Stimulated activated CD8-positive, alpha-beta memory T cell treated with anti-CD3 and anti-CD28 coated beads, Interleukin-7, amount 100 ng/mL, for 4 hours (primary cell): ENCODE measurements at places on chromosomes 5 and 9.
A peak's percentile ranks its signal among the peaks of the same experiment; 100 is the strongest.

DNA sequence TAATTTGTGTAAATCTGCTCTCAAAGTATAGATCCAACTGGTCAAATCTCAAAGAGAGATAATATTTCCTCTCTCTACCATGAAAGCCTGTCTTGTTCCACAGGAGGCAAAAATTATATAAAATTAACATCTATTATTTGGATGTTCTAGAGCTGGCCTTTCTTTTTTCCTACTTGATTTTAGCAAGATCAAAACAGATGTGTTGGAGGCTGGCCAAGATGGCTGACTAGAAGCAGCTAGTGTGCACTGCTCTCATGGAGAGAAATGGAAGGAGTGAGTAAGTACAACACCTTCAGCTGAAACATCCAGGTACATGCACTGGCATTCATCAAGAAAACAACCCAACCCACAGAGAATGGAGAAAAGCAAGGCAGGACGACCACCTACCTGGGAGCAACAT, 298.6 kb upstream of the SLC24A2 start:
- DNase-seq: no peak

- no peak for DNase-seq
These were observed 113.9 kb upstream of the FBXL7 start for GRCh38 chr5:15386122-15386521.

GRCh38 chr9:27586304-27586703, 13.0 kb upstream of the C9orf72 start:
- DNase-seq: no peak

GRCh38 chr5:171970826-171971225, 35.6 kb downstream of the FBXW11 start:
- no peak for DNase-seq

GRCh38 chr9:108919517-108919916, 14.4 kb downstream of the ELP1 start:
- no peak for DNase-seq

GRCh38 chr5:57764479-57765089, 282.0 kb upstream of the ACTBL2 start:
- no peak for DNase-seq

DNA sequence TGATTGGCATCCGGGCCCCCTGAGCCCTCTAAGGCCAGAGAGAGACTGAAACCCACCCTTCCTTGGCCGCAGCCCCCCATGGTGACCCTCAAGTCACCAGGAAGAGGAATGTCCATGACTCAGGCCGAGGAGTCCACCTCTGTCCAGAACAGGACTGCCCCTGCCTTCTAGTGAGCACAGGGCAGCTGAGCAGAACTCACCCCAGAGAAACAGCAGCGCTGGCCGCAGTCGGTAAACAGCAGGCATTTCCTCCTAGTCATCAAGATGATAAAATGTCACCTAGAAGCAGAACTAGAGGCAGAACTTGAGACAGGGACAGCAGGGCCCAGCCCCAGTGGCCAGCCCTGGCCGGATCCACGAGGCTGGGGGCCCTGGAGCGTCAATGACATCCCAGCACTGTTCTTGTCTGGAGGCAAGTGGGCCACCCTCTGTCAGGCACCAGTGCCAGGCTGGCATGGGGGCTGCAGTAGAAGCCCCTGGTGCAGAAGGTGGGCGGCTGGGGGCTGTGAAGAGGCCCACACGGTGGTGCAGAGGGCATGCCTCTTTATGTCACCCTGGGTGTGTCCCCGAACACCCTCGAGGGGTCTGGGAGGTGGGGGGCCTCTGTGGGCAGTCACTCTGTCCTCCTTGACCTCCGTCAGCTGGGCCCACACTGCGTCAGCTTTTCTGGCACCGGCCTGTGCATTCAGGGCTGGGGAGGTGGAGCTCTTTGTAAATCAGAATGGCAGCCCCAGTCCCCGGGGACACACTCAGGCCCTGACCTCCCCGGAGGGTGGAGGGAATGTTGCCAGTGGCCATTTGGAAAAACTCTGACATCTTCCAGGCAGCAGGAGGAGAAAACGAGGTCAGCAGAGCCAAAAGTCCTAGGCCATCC, 83.0 kb downstream of the NTNG2 start:
- no peak for DNase-seq

GRCh38 chr5:100043475-100043874, 491.7 kb upstream of the FAM174A start:
- no peak for DNase-seq

- no peak for DNase-seq
These were observed 8.0 kb downstream of the KLF9 start for GRCh38 chr9:70406434-70406862.

GRCh38 chr5:9544056-9544455, 1.8 kb downstream of the SEMA5A start:
- DNase-seq: no peak

DNA sequence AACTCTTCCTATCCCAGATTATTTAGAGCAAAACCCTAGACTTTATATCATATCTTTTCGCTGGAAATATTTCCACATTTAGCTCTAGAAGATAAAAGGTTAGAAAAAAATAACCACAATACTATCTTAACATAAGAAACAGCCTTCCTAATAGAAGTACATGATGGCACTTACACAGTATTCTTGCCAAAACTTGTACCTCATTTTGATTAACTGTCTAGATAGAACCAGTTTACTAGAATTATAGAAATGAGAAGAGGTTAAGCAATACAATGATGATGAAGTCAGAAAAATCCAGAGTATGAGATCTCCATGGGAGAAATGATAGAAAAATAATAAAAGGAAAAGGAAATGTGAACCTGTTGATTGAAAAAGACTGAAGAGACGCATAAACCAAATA, 63.1 kb downstream of the SLC12A2 start:
- DNase-seq: no peak

- no peak for DNase-seq
These were observed 89.3 kb downstream of the COL5A1 start for GRCh38 chr9:134730761-134731496.

DNA sequence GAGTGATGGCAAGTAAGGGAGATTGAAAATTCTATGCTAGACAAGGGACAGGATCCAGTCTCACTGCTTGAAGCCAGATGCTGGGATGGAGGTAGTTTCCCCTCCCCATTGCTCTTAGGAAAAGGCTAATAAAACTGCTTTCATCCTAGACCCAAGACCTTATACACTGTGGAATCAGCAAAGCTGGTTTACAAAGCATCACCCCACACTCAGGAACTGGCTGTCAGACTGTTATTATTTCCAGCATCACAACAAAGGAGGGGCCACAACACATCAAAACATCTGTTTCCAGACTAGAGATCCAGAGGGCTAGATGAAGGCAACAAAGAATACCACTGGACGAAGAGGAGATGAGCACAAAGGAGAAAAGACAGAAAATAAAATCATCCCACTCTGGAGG, 364.6 kb upstream of the PTGER4 start:
- no peak for DNase-seq

- no peak for DNase-seq
These were observed 1.4 kb upstream of the LARP1 start for GRCh38 chr5:154753792-154754191.

DNA sequence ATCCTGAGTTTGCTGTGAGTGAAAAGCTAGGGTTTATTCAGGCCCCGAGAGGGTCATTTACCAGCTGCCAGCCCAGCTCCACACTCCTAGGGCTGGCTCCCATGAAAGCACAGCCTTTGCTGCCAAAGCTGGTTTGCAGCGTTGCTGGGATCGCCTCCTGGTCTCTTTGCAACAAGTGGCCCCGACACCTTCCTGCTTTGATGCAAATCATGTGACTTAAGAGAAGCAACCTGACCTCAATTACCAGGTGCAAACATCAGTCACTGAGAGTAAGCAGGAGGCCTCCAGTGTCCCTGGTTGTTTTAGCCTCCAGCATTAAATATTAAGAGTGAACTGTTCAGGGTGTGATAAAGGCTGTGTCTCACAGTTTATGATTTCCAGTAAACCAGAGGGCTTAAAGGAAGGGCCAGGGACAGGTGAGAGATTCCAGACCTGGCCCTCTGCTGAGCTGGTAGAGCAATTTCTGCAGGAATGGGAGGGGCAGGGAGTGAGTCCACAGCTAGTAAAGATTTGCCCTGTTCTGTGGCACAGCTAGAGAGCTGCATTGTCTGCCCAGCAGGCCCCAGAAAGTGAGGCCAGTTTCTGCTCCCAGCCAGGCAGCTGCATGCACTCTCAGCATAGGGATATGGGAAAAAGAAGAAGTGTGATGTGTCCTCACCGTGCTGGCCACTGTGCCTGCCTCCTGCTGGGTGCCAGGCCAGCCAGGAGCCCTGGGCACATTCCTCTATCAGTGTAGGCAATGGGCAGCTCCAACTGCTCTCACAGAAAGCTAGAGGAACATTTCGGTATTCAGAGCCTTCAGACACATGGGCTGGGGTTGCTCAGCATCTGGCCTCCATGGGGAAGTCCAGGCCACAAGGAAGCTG, 58.0 kb downstream of the SLC22A5 start:
- DNase-seq: peak; percentile 49

GRCh38 chr9:5892456-5893133, 1.9 kb downstream of the MLANA start:
- no peak for DNase-seq

DNA sequence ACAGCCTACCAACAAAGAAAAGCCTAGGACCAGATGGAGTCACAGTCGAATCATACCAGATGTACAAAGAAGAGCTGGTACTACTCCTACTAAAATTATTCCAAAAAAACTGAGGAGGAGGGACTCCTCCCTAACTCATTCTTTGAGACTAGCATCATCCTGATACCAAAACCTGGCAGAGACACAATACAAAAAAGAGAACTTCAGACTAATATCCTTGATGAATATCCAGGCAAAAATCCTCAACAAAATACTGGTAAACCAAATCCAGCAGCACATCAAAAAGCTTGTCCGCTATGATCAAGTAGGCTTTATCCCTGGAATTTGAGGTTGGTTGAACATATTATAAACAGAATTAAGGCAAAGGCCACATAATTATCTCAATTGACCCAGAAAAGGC, 900.4 kb upstream of the ARRDC3 start:
- no peak for DNase-seq

- DNase-seq: no peak
These were observed 5.1 kb downstream of the FLT4 start for GRCh38 chr5:180644129-180644824.

- DNase-seq: no peak
These were observed 59.1 kb upstream of the FBN2 start for GRCh38 chr5:128597156-128597555.

DNA sequence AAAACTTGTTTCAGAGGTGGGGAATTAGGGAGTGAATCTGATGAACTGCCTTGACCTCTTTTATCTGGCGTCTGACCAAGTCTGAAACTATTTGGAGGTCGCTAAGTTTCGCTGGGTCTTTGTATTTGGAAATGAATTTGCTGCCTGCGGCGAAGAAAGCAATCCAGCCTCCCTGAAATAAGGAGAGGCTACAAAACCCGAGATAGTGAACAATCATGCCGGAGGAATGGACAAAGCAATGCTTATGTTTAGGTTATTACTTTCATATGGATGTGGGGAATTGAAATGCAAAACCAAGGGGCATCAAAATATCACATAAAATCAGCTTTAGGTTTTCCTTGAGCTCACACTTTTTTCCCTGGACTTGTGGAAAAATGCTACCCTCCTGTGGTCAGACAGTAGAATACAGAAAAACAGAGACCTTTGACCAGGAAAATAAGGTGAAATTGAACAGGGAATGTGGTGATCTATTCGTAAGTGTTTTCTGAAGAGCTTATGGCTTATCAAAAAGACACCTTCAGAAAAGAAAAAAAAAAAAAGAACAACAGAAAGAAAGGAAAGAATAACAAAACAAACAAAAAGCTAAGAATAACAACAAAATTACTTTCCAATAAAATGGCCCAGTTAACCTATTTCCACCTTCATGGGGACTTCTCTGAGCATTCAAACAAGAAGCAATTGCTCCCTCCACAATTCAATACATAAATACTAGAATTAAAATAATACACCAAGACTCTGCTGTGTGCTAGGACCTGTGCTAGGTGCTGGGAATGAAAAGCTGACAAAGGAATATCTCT, 68.6 kb upstream of the DPYSL3 start:
- no peak for DNase-seq

DNA sequence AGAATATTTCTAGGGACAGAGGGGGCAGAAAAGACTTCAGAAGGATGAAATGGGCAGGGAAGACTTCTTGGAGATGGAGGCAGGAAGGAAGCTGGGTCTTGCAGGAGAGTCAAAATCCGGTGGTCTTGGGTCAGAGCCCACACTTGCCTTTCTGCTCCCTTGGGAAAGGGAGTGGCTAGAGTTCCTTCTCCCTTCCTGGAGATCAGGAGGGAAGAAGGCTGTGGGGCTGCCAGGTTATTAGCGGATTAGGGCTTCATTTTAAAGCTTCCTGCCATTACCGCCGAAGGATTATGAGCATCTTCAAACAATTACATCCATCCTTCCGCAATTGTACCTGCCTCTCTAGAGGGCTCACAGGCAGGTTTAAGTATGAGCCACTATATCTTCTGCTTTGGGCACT, 19.2 kb upstream of the SYNPO start:
- DNase-seq: no peak

- DNase-seq: no peak
These were observed 47.5 kb downstream of the DUSP1 start for GRCh38 chr5:172723508-172723907.

DNA sequence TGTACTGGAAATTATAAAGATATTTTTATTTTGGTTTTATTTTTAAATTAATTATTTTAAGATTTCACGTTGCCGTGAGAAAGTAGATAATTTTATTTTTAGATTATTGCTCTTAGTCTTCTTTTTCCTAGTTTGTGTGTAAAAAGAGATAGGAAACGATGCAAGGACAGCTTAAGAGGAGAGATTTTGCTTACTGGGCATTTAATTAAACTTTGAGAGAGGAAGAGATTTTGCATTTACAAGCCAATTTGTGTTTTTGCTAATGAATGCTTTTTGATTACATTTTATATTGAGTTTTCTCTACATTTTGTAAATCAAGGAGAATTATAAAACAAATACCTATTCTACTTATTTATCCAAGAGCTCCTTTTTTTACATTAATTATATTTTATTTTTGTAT, 64.0 kb downstream of the ARHGEF28 start:
- no peak for DNase-seq

GRCh38 chr9:130994135-130995085, 14.6 kb upstream of the LAMC3 start:
- DNase-seq: no peak

GRCh38 chr5:143782588-143783386, 29.2 kb upstream of the HMHB1 start:
- DNase-seq: no peak

- DNase-seq: no peak
These were observed 118.2 kb upstream of the MTAP start for GRCh38 chr9:21684231-21684630.

DNA sequence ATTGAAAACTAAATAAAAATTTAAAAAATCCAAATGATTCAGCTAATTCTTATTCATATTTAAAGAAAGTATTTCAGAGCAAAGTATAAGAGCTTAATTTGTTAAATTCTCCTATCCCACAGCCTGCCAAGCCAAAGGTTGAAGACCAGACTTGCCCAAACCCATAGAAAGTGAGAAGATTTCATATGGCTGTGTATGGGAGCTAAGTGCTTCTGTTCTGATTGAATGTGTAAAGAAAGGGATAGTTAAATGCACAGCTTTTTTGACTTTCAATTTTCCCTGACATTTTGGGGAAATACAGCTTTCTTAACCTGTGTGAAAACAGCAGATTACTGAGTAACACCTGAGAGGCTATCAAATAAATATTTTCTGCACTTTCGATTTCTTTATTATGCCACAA, 125.0 kb upstream of the MTAP start:
- no peak for DNase-seq
